ENCODE measurements at places on chromosomes 6 and 20. TPM values are rescaled to one million over a fixed set of nuclear protein-coding genes. Genes with fewer than 3 reads are reported as not detected.
A peak's percentile ranks its signal among the peaks of the same experiment; 100 is the strongest.

GRCh38 chr6:129957941-129958898 is 60.2 kb upstream of the L3MBTL3 start:
- DNase-seq: no peak
- H3K36me3 ChIP-seq: no peaks in the 10 kb centered on the region
- no peaks in the 10 kb centered on the region for H3K27me3 ChIP-seq
- no peak overlapping the region for H3K4me3 ChIP-seq

Gene KCNB1
- not detected for total RNA-seq

Gene CGA
- total RNA-seq: not detected

DNA sequence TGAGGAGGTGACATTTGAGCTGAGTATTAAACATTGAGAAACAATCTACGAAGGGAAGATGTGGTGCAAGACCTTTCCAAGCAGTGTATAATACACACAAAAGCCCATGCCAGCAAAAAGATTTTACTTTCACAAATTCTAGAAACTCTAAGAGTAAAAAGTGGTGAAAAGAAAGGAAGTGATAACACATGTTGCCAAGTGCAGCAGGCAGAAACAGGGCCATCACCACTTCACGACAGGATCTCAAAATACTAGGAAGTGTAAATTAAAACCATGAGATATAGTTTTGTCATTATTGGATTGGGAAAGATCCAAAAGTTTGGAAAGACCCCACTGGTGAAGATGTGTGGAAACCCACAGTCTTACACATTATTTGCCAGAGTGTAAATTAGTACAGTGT is 1.7 kb upstream of the ENTPD6 start:
- no peaks in the 10 kb centered on the region for H3K27me3 ChIP-seq
- no peak overlapping the region for H3K4me3 ChIP-seq
- DNase-seq: no peak
- no peak overlapping the region for H3K27ac ChIP-seq

DNA sequence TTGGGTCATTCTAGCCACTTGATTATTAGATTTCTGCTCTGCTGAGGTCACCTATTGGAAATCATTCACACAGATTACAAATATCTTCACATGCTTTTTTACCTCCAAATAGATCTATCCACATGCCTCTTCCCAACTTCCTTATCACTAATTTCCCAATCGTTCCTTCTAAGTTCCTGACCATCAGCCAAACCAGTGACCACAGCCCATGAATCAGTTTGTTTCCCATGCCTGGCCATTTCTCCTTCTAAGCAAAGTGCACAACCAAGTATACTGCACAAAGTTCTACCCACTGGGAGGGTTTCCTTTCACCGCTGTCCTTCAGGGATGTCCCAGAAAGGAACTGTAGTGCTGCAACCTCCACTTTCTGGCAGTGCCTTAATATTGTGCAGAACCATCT is 140.5 kb upstream of the SYNDIG1 start:
- no peak for DNase-seq
- H3K27ac ChIP-seq: no peak overlapping the region
- no peaks in the 10 kb centered on the region for H3K36me3 ChIP-seq
- no peaks in the 10 kb centered on the region for H3K27me3 ChIP-seq

Gene EYS
- not detected for total RNA-seq

GRCh38 chr20:31695849-31696804 is 26.5 kb downstream of the BCL2L1 start:
- DNase-seq: no peak
- H3K27me3 ChIP-seq: no peaks in the 10 kb centered on the region
- peaks cover 63% of the 10 kb centered on the region for H3K36me3 ChIP-seq
- peak overlapping the region; percentile 15 for H3K27ac ChIP-seq

GRCh38 chr20:34834459-34834893 is 9.0 kb upstream of the NCOA6 start:
- H3K36me3 ChIP-seq: no peaks in the 10 kb centered on the region
- peaks cover 9% of the 10 kb centered on the region for H3K27me3 ChIP-seq
- H3K4me1 ChIP-seq: peaks cover 2% of the 10 kb centered on the region
- no peak overlapping the region for H3K27ac ChIP-seq
- no peak overlapping the region for H3K4me3 ChIP-seq

DNA sequence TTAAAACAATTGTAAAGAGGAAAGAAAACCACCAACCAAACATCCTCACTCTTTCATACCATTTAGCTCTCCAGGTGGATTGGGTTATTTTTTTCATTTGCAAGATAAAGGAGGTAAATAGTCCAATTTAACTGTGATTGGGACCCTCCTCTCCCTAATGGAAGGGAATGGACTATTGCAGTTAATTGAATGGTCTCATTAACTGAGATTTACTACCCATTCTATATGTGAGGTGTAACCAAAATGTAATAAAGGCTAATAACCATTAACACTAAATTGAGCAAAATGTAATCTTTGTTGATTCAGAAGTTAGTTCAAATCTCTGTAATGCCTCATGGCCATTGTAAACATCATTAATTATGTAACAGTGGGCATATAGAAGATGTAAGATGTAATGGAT is 105.0 kb downstream of the KLHL32 start:
- H3K36me3 ChIP-seq: peaks cover 2% of the 10 kb centered on the region
- H3K4me3 ChIP-seq: no peak overlapping the region
- DNase-seq: no peak
- H3K4me1 ChIP-seq: no peaks in the 10 kb centered on the region
- no peak overlapping the region for H3K27ac ChIP-seq
- no peaks in the 10 kb centered on the region for H3K27me3 ChIP-seq

Gene CDH26
- 0.66 TPM for total RNA-seq

DNA sequence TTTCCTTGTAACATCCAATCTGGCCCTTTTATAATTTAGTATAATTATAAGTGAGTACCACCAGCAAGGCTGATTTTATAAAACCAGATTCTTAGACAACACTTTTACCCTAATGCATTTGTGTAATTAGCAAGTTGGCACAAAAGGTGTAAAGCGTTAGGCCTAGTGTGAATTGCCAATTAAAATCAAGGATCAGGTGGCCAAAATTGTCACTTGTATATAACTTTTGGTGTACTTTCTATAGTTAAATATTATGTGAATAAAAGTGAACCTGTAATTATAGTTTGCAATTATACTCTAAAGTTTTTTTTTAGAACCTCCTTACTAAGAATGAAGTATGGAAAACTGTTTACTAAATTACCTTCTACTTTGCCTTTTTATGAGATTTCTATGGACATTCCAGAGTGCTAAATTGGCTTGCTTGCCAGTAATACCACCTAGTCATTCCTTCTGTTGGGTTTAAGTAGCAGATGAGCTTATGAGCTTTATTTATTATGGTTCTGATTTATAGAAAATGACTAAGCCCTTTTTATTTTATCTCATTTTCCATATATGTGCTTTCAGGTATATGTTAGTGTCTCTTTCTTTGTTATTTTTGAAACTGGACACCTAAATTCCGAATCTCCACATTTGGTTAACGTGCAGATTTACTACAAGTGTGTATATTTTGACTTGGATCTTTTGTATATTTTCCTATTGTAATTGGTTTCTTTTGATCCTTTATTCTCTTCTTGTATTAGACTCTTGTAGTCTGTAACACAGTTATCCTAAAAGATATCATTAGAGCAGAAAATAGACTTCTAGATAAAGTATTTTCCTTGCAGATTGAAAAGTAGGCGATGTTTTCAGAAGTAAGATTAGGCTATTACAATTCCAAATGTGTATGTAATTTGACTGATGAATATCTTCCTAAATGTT is 3.9 kb downstream of the STXBP5 start:
- no peaks in the 10 kb centered on the region for H3K27me3 ChIP-seq
- H3K36me3 ChIP-seq: peaks cover 14% of the 10 kb centered on the region
- no peak overlapping the region for H3K4me3 ChIP-seq
- DNase-seq: no peak

GRCh38 chr6:3739311-3739897 is 12.1 kb downstream of the PXDC1 start:
- H3K27me3 ChIP-seq: peaks cover 23% of the 10 kb centered on the region
- peaks cover 11% of the 10 kb centered on the region for H3K4me1 ChIP-seq
- no peak overlapping the region for H3K4me3 ChIP-seq
- no peak overlapping the region for H3K27ac ChIP-seq
- no peaks in the 10 kb centered on the region for H3K36me3 ChIP-seq

Gene CCN6
- 0.30 TPM for total RNA-seq

Gene GSTA2
- total RNA-seq: not detected

GRCh38 chr6:16974387-16974673 is 127.5 kb upstream of the STMND1 start:
- H3K4me1 ChIP-seq: peaks cover 3% of the 10 kb centered on the region
- H3K27me3 ChIP-seq: peaks cover 71% of the 10 kb centered on the region
- DNase-seq: no peak
- H3K36me3 ChIP-seq: no peaks in the 10 kb centered on the region

Gene SOX18
- total RNA-seq: not detected

Gene TREM2
- total RNA-seq: not detected

Gene MYBL2
- 139 TPM for total RNA-seq

- H3K27me3 ChIP-seq: no peaks in the 10 kb centered on the region
- no peaks in the 10 kb centered on the region for H3K36me3 ChIP-seq
- no peak overlapping the region for H3K27ac ChIP-seq
- no peak overlapping the region for H3K4me3 ChIP-seq
- DNase-seq: no peak
Observed at GRCh38 chr6:120405947-120406346, 928.3 kb downstream of the TBC1D32 start.

GRCh38 chr6:34526241-34526972 is 29.7 kb downstream of the SPDEF start:
- DNase-seq: no peak
- H3K27me3 ChIP-seq: no peaks in the 10 kb centered on the region
- no peak overlapping the region for H3K27ac ChIP-seq
- peaks cover 1% of the 10 kb centered on the region for H3K4me1 ChIP-seq
- H3K36me3 ChIP-seq: no peaks in the 10 kb centered on the region

- H3K4me3 ChIP-seq: peak overlapping the region; percentile 34
- DNase-seq: no peak
- peak overlapping the region; percentile 84 for H3K27ac ChIP-seq
- peaks cover 83% of the 10 kb centered on the region for H3K4me1 ChIP-seq
Observed at GRCh38 chr6:158797331-158798310, 21.5 kb downstream of the EZR start.

DNA sequence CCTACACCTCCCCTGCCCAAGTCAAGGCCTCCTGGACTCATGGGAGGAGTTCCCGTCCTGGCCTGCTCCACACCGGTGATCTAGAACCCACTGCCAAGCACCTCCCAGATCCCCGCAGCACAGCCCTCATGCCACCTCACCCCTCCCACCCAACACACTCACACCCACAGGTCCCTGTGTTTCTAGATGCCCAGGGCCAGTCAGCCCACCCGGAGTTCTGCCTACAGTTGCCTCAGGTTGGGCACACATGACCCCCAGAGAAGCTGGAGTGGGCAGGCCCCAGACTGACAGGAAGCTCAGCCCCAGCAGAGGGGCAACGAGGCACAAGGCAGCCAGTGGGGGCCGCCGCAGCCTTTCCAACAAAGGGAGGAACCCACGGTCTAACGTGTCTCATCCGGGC is 29.6 kb downstream of the RRBP1 start:
- H3K27ac ChIP-seq: no peak overlapping the region
- peaks cover 9% of the 10 kb centered on the region for H3K4me1 ChIP-seq
- H3K27me3 ChIP-seq: no peaks in the 10 kb centered on the region

GRCh38 chr6:120945905-120946594 is 388.2 kb downstream of the TBC1D32 start:
- DNase-seq: no peak
- no peaks in the 10 kb centered on the region for H3K36me3 ChIP-seq
- H3K27me3 ChIP-seq: no peaks in the 10 kb centered on the region
- no peak overlapping the region for H3K4me3 ChIP-seq
- H3K27ac ChIP-seq: no peak overlapping the region

Gene SUMO4
- 2.3 TPM for total RNA-seq

- peaks cover 8% of the 10 kb centered on the region for H3K27me3 ChIP-seq
- no peaks in the 10 kb centered on the region for H3K36me3 ChIP-seq
- H3K4me3 ChIP-seq: no peak overlapping the region
- H3K4me1 ChIP-seq: no peaks in the 10 kb centered on the region
- no peak for DNase-seq
Observed at GRCh38 chr6:153099636-153100035, 31.4 kb downstream of the RGS17 start.

GRCh38 chr20:53445321-53445731 is 148.3 kb downstream of the ZNF217 start:
- peaks cover 4% of the 10 kb centered on the region for H3K4me1 ChIP-seq
- DNase-seq: no peak
- no peak overlapping the region for H3K27ac ChIP-seq

DNA sequence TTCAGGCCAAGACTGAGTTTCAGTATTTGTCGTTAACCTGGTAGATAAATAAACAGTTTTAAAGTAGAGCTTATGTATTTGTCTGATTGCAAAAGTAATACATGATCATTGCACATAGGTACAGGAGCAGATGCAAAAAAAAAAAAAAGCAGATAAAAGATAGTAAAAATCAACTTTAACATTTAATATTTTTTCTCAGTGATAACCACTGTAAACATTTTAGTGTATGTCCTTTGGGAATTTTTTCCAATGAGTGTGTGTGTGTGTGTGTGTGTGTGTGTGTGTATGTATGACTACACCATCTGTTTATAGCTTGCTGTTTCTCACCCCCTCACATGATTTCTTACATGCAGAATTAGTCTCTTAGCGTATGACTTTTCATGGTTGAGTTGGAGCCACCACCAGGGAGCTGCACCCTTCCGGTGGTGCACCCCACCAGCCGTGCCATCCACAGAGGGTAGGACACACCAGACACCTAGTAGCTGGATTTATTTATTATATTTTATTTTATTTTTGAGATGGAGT is 26.3 kb downstream of the WRNIP1 start:
- peak overlapping the region; percentile 62 for H3K27ac ChIP-seq
- no peak for DNase-seq
- no peaks in the 10 kb centered on the region for H3K27me3 ChIP-seq
- H3K4me1 ChIP-seq: peaks cover 36% of the 10 kb centered on the region
- no peak overlapping the region for H3K4me3 ChIP-seq
- peaks cover 16% of the 10 kb centered on the region for H3K36me3 ChIP-seq

GRCh38 chr6:139748353-139749146 is 374.1 kb upstream of the CITED2 start:
- no peaks in the 10 kb centered on the region for H3K36me3 ChIP-seq
- DNase-seq: no peak
- no peak overlapping the region for H3K4me3 ChIP-seq
- no peak overlapping the region for H3K27ac ChIP-seq
- H3K27me3 ChIP-seq: no peaks in the 10 kb centered on the region

DNA sequence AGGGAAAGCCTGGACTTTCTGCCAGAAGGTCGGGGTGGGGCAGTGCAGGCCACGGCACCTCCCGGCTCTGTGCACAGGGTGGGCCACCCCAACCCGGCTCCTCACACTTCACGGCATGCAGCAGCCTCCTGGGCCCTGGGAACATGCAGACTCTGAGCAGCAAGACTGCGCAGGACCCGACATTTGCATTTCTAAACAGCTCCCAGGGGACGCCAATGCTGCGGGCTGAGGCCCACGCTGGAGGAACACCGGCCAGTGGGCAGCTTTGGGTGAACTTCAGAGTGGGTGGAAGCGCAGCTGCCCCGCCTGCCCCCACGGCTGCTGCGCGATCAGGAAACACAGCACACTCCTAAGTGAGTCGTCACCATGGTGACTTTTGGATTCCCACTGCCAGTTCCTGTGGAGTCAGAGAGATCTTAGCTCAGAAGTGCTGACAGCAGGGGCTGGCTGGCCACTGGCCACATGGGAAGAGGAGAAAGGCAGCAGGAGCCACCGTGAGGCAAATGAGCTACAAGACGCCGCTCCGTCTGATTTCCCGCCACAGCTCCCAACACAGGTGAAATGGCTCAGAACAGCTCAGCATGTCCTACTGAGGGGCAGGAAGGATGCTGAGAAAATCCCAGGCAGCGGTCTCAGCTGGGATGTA is 52.1 kb downstream of the RNASET2 start:
- H3K4me3 ChIP-seq: no peak overlapping the region
- H3K36me3 ChIP-seq: no peaks in the 10 kb centered on the region
- no peak overlapping the region for H3K27ac ChIP-seq
- H3K27me3 ChIP-seq: no peaks in the 10 kb centered on the region

GRCh38 chr6:11366934-11367637 is 134.6 kb upstream of the NEDD9 start:
- H3K27me3 ChIP-seq: no peaks in the 10 kb centered on the region
- H3K4me3 ChIP-seq: no peak overlapping the region
- peaks cover 88% of the 10 kb centered on the region for H3K4me1 ChIP-seq
- H3K27ac ChIP-seq: peak overlapping the region; percentile 93
- DNase-seq: no peak
- H3K36me3 ChIP-seq: peaks cover 73% of the 10 kb centered on the region

Data from activated naive CD8-positive, alpha-beta T cell treated with anti-CD3 and anti-CD28 coated beads for 36 hours (primary cell).